ENCODE measurements at places on chromosomes 7 and 10.

GRCh38 chr7:23230641-23231101 is 15.9 kb upstream of the GPNMB start:
- DNase-seq: no peak

- DNase-seq: no peak
These were observed 7.6 kb upstream of the ERVW-1 start for GRCh38 chr7:92485267-92485892.

DNA sequence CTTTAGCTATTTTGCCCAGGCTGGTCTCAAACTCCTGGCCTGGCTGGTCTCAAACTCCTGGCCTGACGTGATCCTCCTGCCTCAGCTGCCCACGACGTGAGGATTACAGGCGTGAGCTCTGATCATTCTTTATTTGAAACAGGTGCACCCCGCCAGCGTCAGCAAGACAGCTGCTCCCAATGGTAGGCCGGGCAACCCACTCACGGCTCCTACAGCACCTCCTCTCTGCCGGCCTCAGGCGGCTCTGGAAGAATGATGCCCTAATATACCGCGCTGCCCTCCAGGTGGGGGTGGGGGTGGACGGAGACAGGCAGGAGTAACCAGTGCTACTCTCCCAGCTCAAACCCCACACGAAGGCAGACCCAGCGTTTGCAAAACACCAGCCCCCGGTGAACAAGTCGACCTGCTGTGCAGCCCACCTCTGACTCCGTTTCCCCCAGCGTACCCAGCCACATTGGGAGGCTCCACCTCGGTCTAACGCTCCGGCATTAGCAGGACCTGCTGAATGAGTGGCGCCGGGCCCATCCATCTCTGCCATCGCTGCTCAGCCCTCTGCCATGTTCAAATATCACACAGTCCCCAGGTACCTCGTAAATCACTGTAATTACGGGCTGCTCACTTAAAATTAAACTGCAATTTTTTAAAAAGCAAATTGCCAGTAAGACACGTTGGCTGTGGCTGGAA is 148.6 kb downstream of the ELFN1 start:
- no peak for DNase-seq

GRCh38 chr10:77177589-77177988 is 460.0 kb downstream of the KCNMA1 start:
- DNase-seq: no peak

DNA sequence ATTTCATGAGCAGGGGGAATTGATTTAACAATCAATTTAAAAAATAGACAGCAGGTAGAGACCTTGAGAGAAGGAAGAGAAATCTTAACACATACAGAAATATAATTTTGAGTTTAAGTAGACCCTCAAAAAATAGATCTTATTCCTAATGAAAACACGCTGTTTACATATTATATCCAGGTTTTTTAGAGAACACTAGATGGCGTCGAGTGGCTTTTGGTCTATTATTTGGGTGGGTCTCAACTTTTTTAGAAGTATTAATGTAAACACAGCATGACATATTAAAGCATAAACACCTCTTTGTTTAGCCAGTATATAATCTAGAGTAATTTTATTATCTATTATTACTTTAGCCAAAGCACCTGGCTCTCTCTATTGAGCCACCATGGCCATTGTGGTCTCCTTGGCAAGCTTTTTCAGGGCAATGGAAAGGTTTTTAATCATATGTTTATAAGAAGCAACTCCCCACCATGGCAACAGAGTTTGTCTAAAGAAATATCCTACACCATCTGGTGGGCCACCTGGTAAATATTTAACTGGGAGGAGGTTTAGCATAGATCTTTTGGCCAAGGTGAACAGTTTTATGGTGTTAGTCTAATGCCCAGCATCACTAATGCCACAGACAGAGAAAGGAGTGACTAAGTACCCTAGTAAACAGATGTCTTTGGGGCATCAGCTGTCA is 59.7 kb upstream of the PRSS1 start:
- DNase-seq: no peak

DNA sequence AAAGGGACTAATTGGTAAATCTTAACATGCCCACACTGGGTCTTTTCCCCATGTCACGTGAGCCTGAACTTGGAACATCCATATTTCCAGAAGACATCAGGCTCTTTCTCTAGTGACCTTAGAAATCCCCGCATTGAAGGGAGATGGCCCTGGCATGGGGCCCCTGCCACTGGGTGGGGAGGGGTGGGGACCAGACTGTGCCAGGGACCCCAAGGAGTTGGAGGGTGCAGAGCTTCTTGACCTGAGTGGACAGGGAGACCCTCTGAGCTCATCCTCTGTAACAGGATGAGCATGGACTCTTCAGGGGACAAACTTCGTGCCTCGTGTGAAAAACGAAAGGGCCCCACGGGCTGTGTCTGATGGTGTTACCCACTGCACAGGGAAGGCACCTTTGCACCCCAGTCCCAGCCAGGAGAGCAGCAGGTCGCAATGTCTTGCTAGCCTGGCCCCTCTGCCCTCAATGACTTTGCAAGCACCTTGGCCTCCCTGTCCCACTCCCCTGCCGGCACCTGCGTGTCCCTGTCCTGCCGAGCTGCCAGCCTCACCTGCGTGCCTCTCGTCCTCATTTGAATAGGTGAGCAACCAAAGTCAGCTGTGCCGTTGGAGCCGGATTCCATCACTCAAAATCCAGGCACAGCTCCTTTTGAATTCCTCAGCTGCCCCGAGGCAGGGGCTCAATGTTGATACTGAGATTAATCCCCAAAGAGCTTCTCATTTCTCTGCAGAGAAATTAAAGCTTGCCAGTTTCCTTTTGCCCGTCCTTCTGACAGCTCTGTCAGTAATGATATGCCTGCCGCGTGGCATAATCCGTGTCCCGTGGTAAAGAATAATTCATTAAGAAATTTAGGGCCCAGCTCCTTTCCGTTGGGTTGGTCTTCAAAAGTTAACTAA is 234.9 kb downstream of the EBF3 start:
- DNase-seq: no peak

GRCh38 chr10:28200775-28201174 is 102.1 kb downstream of the MPP7 start:
- DNase-seq: no peak

GRCh38 chr7:130365088-130365487 is 15.2 kb upstream of the CPA1 start:
- DNase-seq: no peak

- no peak for DNase-seq
These were observed 734 bp downstream of the ABCB4 start for GRCh38 chr7:87474533-87475358.

DNA sequence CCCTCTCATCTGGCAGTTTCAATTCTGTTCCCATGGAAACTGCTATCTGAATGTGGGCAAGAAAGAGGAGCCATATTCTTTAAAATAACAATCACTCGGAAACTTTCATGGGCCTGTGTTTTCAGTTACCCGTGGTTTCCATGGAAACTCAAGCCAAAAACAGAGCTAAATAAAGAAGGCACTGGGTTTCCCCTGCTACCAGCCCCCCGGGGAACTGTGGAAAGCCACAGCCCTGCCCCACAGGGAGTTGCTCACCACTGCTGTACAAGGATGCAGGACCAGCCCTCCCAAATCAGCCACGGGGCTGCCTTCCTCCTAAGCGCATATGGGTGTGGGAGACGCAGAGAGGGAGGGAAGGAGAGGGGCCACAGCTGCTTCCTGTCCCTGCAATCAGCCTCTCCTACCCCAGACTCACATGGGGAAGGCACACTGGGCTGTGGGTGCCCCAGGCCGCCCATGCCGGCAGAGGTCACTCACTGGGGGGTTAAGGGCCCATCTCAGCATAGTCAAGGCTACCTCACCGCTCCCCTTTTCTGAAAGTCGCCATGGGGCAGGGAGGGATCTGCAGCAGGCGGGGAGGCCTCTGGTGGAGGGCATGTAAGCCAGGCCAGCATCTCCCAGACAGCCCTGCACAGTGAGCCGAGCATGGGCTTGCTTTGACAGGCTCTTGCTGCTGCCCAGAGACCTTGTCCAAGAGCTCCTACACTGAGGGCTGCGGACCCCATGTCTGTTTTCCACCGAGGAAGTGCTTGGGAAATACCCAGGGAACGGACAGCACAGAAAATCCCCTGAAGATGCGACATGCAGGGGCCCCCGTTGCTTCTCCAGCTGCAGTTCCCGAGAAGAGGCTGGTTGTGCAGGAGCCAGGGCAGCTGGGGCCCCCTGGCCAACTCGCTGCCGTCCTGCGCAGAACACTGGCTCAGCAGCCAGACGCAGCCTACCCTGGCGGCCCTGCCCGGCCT is 157.3 kb upstream of the PPP2R2D start:
- DNase-seq: no peak

DNA sequence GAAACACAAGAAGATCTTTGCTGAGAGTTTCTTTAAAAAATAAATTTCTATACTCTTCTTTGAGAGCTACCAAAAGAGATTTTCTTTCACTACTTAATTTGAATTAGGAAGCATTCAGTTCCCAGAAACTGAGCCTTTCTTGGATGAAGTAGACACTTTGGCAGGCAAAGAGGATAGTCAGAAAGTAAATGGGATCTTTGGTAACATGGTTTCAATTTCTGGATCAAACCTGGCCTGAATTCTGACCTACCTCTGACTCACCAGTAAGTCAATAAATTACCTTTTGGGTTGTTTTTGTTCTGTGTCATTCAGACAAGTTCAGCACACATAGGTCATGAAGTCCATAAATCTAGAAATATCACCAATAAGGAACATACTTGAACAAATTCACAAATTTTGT is 26.8 kb upstream of the CABCOCO1 start:
- no peak for DNase-seq

All from NCI-H446 treated with DMSO at 0.1 percent for 48 hours (cell line).